GM12878 (cell line): ENCODE measurements at places on chromosomes 2 and 18.

- DNase-seq, result no peak
Measured at GRCh38 chr2:229230911-229231310, 40.2 kb downstream of the PID1 start.

DNA sequence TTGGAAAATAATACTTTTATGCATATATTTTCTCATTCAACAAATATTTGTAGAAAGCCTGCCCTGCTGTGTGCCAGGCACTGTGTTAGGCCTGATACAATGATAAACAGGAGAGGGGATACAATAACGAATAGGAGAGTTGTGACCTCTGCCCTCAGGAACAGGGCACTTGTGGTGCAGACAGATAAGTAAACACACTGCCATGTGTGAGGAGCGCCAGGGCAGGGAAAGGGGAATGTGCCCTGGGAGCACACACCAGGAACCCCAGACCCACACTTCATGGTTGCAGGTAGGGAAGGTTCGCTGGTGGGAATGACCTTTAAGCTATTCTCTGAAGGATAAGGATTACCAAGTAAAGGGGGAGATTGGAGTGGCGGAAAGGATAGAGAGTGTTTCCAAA, 42.2 kb upstream of the DSC1 start:
- DNase-seq, result no peak

- DNase-seq, result no peak
Measured at GRCh38 chr18:77529492-77530176, 280.0 kb downstream of the GALR1 start.

GRCh38 chr2:61853086-61853846, 594 bp downstream of the FAM161A start:
- no peak for DNase-seq

DNA sequence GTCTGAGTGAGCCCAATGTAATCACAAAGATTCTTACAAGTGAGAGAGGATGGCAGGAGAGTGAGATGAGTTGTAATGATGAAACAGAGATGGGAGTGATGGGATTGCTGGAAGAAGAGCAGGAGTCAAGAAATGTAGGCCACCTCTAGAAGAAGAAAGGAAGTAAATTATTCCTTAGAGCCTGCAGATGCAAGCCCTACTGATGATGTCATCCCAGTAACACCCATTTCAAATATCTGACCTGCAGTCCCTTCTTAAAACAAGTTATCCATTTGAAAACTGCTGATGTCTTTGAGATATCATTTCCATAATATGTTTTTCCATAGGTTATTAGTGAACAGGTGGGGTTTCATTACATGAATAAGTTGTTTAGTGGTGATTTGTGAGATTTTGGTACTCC, 888.0 kb upstream of the SLC39A10 start:
- no peak for DNase-seq

DNA sequence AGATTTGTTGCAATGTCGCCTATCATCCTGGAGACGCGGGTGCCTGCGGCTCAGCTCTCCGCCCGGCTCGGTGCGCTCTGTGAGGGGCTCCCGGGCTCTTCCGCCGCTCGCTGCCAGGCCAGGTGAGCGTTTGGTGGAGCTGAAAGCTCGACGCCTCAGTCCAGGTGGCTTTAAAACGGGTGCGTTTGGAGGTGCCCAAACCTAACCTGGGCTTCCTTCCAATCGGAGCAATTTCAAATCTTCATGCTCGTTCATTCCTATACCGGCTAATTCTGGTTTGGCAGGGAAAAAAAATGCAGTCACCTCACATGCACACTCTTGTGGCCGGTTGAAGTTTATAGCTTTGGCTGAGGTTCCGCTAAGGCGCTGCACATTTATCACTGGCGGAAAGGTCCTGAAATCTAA, at the start of gene SLC16A14:
Gene SLC16A14, minus strand, starts transcription at position 274 of the 405 bp plus-strand sequence. CDS start 9,572 bp downstream, outside the sequence.
- peak; percentile 7 for DNase-seq

DNA sequence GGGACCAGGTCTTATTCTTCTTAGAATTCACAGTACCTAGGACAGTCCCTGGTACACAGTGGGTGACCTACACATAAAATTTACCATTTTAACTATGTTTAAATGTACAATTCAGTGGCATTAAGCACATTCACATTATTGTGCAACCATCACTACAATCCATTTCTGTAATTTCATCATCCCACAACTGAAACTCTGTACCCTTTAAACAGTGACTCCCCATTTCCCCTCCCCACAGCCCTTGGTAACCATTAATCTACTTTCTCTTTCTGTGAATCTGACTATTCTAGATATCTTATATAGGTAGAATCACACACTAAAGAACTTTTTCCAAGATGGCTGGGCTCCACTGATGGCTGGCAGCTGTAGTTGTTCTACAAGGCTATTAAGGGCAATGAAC, 41.6 kb downstream of the GFPT1 start:
- DNase-seq, result no peak

GRCh38 chr2:37645836-37646235, 25.6 kb downstream of the CDC42EP3 start:
- no peak for DNase-seq

GRCh38 chr2:70607121-70607561, 53.5 kb upstream of the TGFA start:
- DNase-seq, result no peak
